Kidney epithelial cell (primary cell): ENCODE measurements at places on chromosomes 6 and 20.

- DNase-seq, result no peak
Observed at GRCh38 chr20:62430866-62431447, 3.6 kb upstream of the RBBP8NL start.

GRCh38 chr6:25630508-25631278 is 21.3 kb upstream of the SCGN start:
- no peak for DNase-seq

DNA sequence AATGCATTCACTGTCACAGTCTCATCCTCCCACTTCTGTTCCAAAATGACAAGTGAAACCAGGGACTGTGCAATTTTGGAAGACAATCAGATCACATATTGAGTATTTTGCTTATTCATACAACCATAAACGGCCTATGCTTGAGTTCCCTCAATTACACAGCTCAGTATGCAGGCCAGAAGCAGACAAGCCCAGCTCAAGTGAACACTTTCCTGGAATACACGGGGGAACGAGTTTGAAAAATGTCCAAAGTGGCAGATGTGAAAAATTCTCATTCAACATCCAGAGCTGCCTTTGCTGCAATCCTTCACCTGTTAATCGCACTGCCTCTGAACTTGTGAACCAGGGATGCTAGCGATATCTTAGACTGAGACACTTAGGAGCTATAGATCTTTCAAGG is 190.2 kb downstream of the COL9A1 start:
- no peak for DNase-seq

DNA sequence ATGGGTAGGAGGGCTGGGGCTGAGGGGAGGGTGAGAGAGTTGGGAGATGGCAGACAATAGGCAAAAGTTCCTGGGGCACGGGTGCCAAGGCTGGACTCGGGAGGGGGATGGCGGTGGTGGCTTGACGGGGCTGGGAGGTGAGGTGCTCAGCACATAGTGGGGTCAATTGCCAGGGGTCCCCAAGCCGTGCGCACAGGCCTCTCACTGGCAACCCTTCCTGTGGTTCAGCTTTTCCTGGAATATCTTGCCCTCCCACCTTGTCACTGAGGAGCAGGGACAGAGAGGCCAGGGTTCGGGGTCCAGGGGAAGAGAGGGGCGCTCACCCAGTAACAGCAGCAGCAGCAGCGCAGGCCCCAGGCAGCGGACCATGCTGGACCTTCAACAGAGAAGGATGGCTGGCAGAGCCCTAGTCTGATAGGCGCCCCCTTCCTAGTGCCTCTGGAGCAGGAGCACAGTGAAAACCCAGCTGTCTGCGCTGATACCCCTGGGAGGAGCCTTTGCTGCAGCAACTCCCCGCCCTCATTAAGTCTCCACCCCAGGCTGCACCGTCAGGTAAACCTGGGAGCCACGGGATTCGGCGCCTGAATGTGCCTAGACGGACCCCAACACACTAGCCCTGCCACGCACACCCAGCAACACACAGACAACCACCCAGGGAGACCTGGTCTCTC is at the start of gene GFRA4:
GFRA4 (minus strand) TSS at position 369 of the 671 bp plus-strand sequence; CDS start at position 369, 0 bp downstream.
- no peak for DNase-seq

DNA sequence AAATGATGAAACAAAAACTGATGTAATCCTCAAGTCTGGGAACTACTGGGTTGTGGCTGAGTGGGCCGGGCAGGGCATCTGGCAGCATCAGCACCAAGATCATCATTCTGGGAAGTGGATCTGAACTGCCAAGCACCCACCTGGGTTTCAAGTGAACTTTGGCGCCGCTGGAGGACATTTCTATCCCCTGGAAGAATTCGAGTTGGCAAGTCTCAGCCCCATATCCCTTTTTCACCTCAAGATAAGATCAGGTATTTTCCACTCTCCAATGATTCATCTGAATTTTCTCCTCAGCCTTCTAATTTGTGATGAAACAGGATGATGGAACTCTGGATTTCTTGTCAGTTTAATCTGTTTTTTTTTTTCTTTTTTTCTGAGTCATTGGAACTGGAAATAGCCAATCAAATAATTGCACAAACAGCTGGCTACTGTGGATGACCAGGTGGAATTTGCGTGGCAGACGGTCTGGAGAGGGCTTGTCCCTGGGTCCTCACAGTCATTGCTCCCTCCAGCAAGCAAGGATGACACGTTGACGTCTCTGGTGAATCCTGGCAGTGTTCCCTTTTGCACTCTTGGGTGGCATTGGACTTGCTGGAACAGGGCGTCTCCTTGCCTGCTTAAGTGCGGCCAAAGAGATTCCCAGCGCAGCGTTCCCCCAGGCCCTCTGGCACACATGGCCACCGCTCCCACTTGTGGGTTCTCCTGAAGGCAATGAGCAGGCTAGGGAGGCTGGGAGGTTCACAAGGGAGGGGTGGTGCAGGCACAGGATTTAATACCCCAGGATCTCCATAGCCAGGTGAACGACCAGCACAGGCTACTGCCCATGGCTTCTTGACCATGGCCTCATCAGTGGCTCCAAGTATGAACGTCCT is 80.4 kb downstream of the DHX35 start:
- DNase-seq, result no peak

DNA sequence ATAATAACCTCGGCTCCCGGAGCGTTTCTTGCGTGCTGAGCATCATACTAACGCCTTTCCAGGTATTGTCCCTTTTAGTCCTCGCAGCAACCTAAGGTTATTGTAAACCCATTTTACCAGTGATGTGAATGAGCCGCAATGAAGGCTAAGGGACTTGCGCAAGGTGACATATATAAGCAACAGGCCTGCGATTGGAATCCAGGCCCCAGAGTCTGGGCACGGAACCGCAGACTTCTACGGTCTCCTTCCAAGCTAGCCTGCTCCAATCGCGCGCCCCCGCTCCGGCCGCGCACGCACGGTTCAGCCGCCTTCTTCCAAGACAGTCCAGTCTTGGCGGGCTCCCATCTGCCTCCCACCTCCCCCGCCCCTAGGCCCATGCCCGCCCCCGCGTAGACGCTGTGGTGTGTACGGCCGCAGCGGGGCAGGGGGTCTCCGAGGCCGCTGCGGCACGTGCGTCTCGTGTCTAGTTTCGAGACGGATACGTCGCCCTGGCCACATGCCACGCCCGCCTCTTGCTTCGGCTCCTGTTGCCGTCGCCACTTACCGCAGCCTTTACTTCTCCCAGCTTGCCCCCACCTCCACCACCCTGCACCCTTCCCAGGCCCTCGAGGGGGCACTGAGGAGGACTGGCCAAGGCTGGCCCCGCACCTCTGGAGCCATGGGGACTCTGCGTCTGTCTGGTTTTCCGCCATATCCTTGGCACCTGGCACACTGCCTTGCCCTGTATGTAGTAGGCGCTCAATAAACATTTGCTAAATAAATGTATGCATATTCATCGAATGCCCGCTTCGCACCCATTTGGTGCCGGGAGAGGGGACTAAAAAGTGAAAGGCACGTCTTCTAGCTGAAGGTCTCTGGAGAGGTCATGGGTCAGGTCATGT is 855 bp upstream of the GFOD1 start:
- no peak for DNase-seq

GRCh38 chr6:160344271-160344670 is 3.9 kb upstream of the SLC22A3 start:
- no peak for DNase-seq

- no peak for DNase-seq
Observed at GRCh38 chr6:148501178-148501590, 158.5 kb downstream of the SASH1 start.

GRCh38 chr6:42365021-42365420 is 86.7 kb downstream of the TRERF1 start:
- DNase-seq, result no peak

- no peak for DNase-seq
Observed at GRCh38 chr6:119361209-119361608, 11.6 kb upstream of the MAN1A1 start.

GRCh38 chr6:168956141-168956838 is 297.4 kb downstream of the THBS2 start:
- no peak for DNase-seq

- DNase-seq, result no peak
Observed at GRCh38 chr6:15213838-15214400, 31.9 kb upstream of the JARID2 start.

- no peak for DNase-seq
Observed at GRCh38 chr20:41359541-41360011, 7.0 kb downstream of the EMILIN3 start.

DNA sequence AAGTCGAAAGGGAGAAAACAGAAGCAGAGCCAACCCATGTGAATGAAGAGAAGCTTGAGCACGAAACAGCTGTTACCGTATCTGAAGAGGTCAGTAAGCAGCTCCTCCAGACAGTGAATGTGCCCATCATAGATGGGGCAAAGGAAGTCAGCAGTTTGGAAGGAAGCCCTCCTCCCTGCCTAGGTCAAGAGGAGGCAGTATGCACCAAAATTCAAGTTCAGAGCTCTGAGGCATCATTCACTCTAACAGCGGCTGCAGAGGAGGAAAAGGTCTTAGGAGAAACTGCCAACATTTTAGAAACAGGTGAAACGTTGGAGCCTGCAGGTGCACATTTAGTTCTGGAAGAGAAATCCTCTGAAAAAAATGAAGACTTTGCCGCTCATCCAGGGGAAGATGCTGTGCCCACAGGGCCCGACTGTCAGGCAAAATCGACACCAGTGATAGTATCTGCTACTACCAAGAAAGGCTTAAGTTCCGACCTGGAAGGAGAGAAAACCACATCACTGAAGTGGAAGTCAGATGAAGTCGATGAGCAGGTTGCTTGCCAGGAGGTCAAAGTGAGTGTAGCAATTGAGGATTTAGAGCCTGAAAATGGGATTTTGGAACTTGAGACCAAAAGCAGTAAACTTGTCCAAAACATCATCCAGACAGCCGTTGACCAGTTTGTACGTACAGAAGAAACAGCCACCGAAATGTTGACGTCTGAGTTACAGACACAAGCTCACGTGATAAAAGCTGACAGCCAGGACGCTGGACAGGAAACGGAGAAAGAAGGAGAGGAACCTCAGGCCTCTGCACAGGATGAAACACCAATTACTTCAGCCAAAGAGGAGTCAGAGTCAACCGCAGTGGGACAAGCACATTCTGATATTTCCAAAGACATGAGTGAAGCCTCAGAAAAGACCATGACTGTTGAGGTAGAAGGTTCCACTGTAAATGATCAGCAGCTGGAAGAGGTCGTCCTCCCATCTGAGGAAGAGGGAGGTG is 38.7 kb downstream of the ZBTB2 start:
- no peak for DNase-seq

- no peak for DNase-seq
Observed at GRCh38 chr6:146892283-146892612, 293.5 kb downstream of the ADGB start.

- DNase-seq, result no peak
Observed at GRCh38 chr6:52597738-52598122, 20.9 kb upstream of the TRAM2 start.

- no peak for DNase-seq
Observed at GRCh38 chr6:16279243-16279642, 40.9 kb downstream of the GMPR start.

- no peak for DNase-seq
Observed at GRCh38 chr20:45997187-45997586, 11.5 kb upstream of the MMP9 start.

DNA sequence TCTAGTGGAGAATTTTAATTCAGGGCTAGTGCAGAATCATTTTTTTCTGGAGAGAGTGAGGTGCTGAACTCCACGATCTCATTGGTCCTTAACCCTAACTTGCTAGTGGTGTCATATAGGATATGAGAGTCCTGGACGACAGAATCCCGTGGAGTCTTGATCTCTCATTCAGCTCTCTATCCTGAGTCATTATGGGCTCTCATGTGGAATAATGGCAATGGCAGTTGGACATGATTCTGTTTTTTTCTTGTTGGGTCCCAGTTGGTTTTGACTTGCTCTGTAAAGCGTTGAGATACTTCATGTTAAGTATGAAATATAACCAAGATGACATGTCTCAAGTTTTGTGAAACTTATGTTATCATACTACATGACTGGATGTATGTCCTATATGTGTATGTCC is 6.3 kb upstream of the RNF144B start:
- DNase-seq, result no peak

GRCh38 chr6:139655783-139656705 is 281.6 kb upstream of the CITED2 start:
- DNase-seq, result no peak

DNA sequence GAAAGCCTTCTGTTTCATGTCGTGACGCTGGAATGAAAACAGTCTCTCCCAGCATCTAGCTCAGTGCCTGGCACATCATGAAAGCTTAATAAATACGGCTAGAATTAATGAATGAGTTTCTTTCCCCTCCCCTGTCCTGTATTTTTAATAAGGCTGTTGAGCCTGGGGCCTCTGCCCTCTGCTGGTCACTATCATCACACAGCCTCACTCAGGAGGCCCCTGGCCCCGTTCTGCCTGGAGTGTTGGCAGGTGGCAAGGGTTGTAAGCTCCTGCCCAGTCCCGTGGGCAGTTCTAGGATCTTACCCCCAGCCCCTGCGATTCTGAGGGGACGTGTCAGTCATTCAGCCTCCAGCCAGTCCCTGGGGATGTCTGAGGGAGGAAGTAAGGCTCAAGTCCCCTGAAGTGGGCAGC is 41.4 kb downstream of the PHACTR3 start:
- no peak for DNase-seq

- DNase-seq, result peak; percentile 12
Observed at GRCh38 chr20:1566701-1567100, 9.2 kb upstream of the SIRPD start.

GRCh38 chr6:151241853-151242252 is 2.1 kb downstream of the AKAP12 start:
- DNase-seq, result no peak

DNA sequence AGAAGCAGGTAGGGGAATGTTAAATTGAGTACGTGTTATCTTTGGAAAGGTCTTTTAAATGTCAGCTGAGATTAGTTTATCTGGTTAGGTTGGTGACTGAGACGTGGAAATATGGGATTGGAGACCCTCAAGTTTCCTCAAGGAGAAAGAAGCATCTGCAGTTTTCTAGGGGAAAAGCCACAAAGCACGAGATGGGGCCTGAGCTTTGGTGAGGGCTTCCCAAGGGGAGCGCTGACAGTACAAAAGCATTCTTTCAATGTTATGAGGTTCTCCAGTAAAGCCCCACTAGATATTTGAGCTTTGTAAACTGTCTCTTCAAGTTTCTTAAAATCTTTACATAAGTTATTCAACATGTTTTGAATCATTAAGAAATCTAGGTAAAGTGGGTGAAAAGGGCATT is 19.6 kb upstream of the HS3ST5 start:
- DNase-seq, result no peak
